ENCODE measurements at places on chromosomes 7 and 10.

DNA sequence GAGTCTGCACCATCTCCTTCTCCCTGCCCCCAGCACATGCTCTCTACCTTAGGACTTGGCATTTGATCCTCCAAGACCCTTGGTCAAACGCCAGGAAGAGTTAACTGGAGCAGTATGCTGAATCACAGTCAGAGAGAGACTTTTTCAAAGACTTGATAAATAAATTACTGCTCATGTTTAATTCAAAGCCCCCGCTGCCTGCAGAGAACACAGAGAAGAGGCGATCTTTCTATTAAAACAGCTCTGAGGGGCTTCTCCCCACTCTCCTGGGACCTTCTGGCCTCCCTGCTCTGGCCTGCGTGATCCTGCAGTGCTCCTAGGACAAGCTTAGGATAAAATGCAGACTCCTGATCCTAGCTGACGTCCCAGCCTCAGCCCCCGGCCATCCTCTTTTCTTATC, 47.8 kb downstream of the NPTX2 start:
- no peaks in the 10 kb centered on the region for H3K4me1 ChIP-seq
- no peak overlapping the region for H3K4me3 ChIP-seq
- DNase-seq: no peak
- H3K27ac ChIP-seq: no peak overlapping the region
- peaks cover 5% of the 10 kb centered on the region for H3K27me3 ChIP-seq
- H3K36me3 ChIP-seq: peaks cover 1% of the 10 kb centered on the region

- no peak for DNase-seq
- no peaks in the 10 kb centered on the region for H3K4me1 ChIP-seq
- H3K27me3 ChIP-seq: no peaks in the 10 kb centered on the region
- no peak overlapping the region for H3K4me3 ChIP-seq
- no peak overlapping the region for H3K27ac ChIP-seq
Observed at GRCh38 chr10:36455526-36456133, 669.8 kb upstream of the ANKRD30A start.

- H3K27ac ChIP-seq: no peak overlapping the region
- no peaks in the 10 kb centered on the region for H3K27me3 ChIP-seq
- DNase-seq: no peak
Observed at GRCh38 chr7:20316706-20317105, 14.0 kb upstream of the ITGB8 start.

GRCh38 chr10:110009736-110010475, 2.1 kb downstream of the ADD3 start:
- peak overlapping the region; percentile 91 for H3K27ac ChIP-seq
- peaks cover 52% of the 10 kb centered on the region for H3K4me1 ChIP-seq
- no peak overlapping the region for H3K4me3 ChIP-seq
- H3K36me3 ChIP-seq: no peaks in the 10 kb centered on the region

DNA sequence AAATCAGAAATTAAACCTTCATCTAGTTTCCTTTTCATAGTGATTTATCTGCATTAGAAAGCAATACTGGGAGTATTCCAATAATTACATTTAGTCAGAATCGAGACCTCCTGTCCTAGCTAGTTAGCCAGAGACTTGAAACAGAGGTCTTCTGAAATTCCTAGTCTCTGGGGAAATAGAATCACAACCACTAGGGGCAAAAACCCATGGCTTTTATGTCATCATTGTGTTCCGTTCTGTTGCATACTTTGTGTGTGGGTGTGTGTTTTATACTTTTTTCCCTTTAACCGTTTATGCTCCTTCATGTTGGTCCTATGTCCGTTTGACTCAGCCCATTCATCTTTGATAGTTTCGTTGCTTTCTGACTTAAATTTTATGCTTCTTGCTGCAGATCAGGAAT, 79.8 kb downstream of the RALA start:
- no peak overlapping the region for H3K27ac ChIP-seq
- peaks cover 8% of the 10 kb centered on the region for H3K4me1 ChIP-seq
- no peak overlapping the region for H3K4me3 ChIP-seq
- DNase-seq: no peak

DNA sequence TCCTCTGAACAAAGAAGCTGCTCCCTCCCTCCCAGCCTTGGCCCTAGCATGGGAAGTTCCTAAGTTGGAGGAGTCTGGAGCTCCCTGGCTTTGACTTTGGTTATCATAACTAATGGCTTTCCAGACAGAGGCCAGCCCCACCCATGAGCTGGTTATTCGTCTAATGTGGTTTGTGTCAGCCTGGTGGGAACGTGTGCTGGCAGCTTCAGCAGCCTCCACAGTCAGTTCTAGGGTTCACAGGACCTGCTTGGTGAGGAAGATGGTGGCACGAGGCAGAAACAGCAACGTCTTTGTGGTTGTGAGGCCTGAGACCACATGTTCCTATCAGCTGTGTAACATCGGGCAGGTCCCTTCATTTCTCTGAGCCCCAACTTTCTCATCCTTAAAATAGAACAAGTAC, 103.1 kb downstream of the PAXIP1 start:
- H3K36me3 ChIP-seq: no peaks in the 10 kb centered on the region
- no peak overlapping the region for H3K27ac ChIP-seq
- peaks cover 5% of the 10 kb centered on the region for H3K27me3 ChIP-seq
- DNase-seq: no peak

GRCh38 chr7:88155756-88156155, 64.1 kb downstream of the SRI start:
- H3K27me3 ChIP-seq: no peaks in the 10 kb centered on the region
- H3K4me1 ChIP-seq: no peaks in the 10 kb centered on the region
- H3K36me3 ChIP-seq: peaks cover 21% of the 10 kb centered on the region
- no peak overlapping the region for H3K27ac ChIP-seq
- no peak overlapping the region for H3K4me3 ChIP-seq

- H3K4me1 ChIP-seq: no peaks in the 10 kb centered on the region
- H3K4me3 ChIP-seq: no peak overlapping the region
- DNase-seq: no peak
- H3K36me3 ChIP-seq: no peaks in the 10 kb centered on the region
- H3K27ac ChIP-seq: no peak overlapping the region
- H3K27me3 ChIP-seq: no peaks in the 10 kb centered on the region
Observed at GRCh38 chr7:68065581-68065980, 1068.9 kb downstream of the TYW1 start.

- no peaks in the 10 kb centered on the region for H3K27me3 ChIP-seq
- H3K27ac ChIP-seq: no peak overlapping the region
- H3K4me3 ChIP-seq: no peak overlapping the region
Observed at GRCh38 chr10:70737250-70737649, 47.9 kb downstream of the TBATA start.

DNA sequence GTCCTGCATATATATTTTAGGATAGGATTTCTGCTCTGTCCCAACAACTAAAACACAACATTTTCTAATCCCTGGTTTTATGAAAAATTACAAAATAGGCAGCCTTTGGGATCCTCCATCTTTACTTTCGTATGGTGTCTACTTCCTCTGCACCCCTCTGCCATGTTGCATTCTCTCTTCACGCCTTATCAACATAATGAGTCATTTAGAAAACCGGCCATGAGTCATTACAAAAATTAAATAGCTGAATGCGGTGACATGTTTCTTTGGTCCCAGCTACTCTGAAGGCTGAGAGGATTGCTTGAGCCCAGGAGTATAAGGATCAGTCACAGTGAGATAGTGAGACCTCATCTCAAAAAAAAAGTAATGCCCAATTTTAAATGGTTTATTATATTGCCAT, 148.1 kb upstream of the CELF2 start:
- no peaks in the 10 kb centered on the region for H3K36me3 ChIP-seq
- no peak for DNase-seq
- H3K27me3 ChIP-seq: peaks cover 20% of the 10 kb centered on the region

- H3K4me1 ChIP-seq: no peaks in the 10 kb centered on the region
- H3K27ac ChIP-seq: no peak overlapping the region
- H3K4me3 ChIP-seq: no peak overlapping the region
Observed at GRCh38 chr7:68280931-68281330, 1284.3 kb downstream of the TYW1 start.

DNA sequence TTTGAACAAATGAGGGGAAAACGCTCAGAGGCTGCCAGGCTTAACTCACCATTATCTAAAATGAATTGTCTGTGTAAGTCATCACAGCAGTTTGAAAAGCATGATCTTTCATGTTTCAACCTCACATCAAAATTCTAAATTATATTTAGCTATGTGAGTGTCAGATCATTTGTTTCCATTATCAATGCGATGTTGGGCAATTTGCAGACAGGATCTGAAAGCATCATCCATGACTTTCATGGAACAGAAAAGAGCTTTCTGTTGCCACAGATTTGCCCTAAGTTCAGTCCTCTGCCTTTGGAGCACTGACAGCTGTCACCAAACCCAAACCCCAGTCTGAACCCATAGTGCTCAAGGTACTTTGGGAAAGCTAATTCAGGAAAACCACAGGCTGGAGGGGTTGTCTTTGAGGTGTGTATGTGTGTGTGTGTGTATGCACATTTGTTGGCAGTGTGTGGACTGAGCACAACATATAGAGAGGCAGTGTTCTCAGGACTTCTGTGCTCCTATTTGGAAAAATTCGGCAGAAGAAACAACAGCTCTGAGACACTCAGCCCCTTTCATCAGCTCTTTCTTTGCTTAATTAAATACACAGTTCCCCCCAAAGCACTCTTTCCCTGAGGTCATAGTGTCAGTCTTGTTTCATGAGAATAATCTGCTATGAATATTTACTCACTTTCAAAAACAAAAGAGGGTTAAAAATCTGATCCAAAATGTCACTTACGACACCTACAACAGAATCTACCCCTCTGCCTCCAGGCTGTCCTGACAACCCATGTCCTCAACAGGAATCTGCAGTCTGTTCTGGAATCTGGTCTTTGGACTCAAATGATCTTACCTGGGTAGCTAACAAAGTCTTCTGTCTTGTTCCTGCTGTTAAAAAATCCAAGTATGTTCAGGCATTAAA, 188.5 kb upstream of the KLF14 start:
- H3K27ac ChIP-seq: peak overlapping the region; percentile 82
- peaks cover 67% of the 10 kb centered on the region for H3K36me3 ChIP-seq
- no peaks in the 10 kb centered on the region for H3K27me3 ChIP-seq
- H3K4me3 ChIP-seq: no peak overlapping the region

- H3K36me3 ChIP-seq: no peaks in the 10 kb centered on the region
- H3K27me3 ChIP-seq: peaks cover 3% of the 10 kb centered on the region
- H3K4me1 ChIP-seq: no peaks in the 10 kb centered on the region
Observed at GRCh38 chr10:9951481-9952257, 1066.0 kb upstream of the CELF2 start.

- H3K4me1 ChIP-seq: peaks cover 4% of the 10 kb centered on the region
- H3K27ac ChIP-seq: no peak overlapping the region
- H3K27me3 ChIP-seq: peaks cover 12% of the 10 kb centered on the region
- H3K4me3 ChIP-seq: no peak overlapping the region
- no peaks in the 10 kb centered on the region for H3K36me3 ChIP-seq
Observed at GRCh38 chr10:34706147-34706546, 108.9 kb downstream of the PARD3 start.

DNA sequence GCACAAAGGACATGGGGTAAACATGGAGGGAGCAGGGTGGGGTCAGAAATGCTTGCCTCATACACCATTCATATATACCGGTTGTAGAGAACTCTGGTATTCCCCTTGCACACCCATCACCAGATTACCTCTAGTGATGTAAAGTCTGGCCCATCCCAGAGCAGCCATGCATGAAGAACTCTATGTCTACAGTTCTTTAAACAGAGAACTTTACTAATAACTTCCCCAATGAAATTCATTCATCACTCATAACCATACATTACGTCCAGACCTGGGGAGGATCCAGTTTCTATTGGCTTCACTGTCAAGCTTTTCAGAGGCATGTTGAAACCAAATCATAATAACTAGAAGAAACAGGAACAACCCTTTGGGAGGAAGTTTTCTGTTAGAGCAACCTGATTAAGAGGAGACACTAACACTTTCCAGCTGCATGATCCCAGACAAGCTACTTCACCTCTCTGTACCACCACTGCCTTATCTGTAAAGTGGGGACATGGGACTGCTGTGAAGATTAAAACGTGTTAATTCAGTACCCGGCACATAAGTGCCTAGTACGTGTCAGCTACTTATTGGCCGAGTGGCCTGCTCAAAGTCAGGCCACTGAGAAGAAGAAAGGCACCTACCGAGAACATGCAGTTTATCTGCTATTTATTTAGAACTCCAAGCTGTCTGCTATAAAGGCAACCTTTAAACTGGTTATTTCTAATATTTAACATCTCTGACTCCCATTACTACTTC, 59.7 kb downstream of the IGF2BP3 start:
- peaks cover 7% of the 10 kb centered on the region for H3K4me1 ChIP-seq
- H3K27me3 ChIP-seq: no peaks in the 10 kb centered on the region
- no peaks in the 10 kb centered on the region for H3K36me3 ChIP-seq

- peaks cover 29% of the 10 kb centered on the region for H3K27me3 ChIP-seq
- no peak overlapping the region for H3K27ac ChIP-seq
- peak; percentile 65 for DNase-seq
- no peak overlapping the region for H3K4me3 ChIP-seq
Observed at GRCh38 chr10:63866075-63866746, 345.0 kb downstream of the REEP3 start.

DNA sequence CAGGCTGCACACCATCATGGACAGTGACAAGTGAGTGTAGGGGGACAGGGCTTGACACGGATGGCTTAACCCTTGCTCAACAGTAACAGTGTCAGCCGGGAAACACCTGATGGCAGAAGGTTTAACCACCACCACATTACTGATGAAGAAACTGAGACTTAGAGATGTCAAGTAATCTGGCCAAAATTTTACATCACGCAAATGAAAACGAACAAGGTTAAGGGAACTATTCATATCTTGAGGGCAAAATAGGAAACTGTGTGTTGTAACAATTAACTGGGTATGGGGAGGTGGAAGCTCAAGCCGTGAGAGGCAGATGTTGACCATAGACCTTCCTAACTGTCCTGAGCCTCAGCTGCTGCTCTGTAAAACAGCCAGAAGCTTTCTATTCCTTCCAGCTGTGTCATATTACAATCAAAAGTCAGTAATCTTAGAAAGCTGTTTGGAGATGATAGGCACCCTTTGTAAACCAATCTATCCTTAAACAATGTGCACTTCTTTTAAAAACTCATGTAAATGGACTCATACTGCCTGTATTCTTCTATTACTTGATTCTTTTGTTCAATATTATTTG, 68.4 kb downstream of the ABCC2 start:
- H3K4me3 ChIP-seq: no peak overlapping the region
- H3K27me3 ChIP-seq: no peaks in the 10 kb centered on the region
- peaks cover 2% of the 10 kb centered on the region for H3K4me1 ChIP-seq
- DNase-seq: no peak
- H3K36me3 ChIP-seq: peaks cover 2% of the 10 kb centered on the region

DNA sequence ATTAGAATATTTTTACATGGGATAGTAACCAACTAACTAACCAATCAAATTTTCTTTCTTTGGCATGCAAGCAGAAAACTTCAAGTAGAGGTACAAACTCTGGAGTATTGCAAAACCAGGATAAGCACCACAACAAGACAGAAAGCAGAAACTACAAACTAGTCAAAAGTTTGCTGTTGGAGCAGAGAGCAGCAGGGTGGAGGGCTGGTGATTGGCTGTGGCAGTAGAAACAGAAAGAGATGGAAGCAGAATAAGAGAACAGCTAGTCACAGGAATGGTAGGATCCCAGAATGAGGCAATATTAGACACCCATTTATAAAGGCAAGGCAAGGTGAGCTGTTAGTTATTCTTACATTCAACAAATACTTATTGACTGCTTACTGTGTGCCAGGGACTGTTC, 6.8 kb upstream of the MACC1 start:
- no peak overlapping the region for H3K4me3 ChIP-seq
- H3K27me3 ChIP-seq: peaks cover 3% of the 10 kb centered on the region
- H3K4me1 ChIP-seq: no peaks in the 10 kb centered on the region
- no peak overlapping the region for H3K27ac ChIP-seq
- DNase-seq: no peak

- H3K36me3 ChIP-seq: no peaks in the 10 kb centered on the region
- H3K27me3 ChIP-seq: peaks cover 2% of the 10 kb centered on the region
- no peak overlapping the region for H3K27ac ChIP-seq
- H3K4me1 ChIP-seq: no peaks in the 10 kb centered on the region
Observed at GRCh38 chr10:121510201-121510771, 88.0 kb downstream of the FGFR2 start.

GRCh38 chr10:84353052-84353803, 24.8 kb downstream of the CCSER2 start:
- DNase-seq: peak; percentile 42
- H3K4me3 ChIP-seq: no peak overlapping the region
- H3K27me3 ChIP-seq: no peaks in the 10 kb centered on the region
- peaks cover 78% of the 10 kb centered on the region for H3K4me1 ChIP-seq
- H3K36me3 ChIP-seq: peaks cover 5% of the 10 kb centered on the region
- peak overlapping the region; percentile 13 for H3K27ac ChIP-seq

Measured in activated naive CD4-positive, alpha-beta T cell treated with anti-CD3 and anti-CD28 coated beads for 36 hours (primary cell).